Calu3 (cell line): ENCODE measurements at places on chromosomes 16 and 17. TPM values are rescaled to one million over a fixed set of nuclear protein-coding genes. Genes with fewer than 3 reads are reported as not detected.

DNA sequence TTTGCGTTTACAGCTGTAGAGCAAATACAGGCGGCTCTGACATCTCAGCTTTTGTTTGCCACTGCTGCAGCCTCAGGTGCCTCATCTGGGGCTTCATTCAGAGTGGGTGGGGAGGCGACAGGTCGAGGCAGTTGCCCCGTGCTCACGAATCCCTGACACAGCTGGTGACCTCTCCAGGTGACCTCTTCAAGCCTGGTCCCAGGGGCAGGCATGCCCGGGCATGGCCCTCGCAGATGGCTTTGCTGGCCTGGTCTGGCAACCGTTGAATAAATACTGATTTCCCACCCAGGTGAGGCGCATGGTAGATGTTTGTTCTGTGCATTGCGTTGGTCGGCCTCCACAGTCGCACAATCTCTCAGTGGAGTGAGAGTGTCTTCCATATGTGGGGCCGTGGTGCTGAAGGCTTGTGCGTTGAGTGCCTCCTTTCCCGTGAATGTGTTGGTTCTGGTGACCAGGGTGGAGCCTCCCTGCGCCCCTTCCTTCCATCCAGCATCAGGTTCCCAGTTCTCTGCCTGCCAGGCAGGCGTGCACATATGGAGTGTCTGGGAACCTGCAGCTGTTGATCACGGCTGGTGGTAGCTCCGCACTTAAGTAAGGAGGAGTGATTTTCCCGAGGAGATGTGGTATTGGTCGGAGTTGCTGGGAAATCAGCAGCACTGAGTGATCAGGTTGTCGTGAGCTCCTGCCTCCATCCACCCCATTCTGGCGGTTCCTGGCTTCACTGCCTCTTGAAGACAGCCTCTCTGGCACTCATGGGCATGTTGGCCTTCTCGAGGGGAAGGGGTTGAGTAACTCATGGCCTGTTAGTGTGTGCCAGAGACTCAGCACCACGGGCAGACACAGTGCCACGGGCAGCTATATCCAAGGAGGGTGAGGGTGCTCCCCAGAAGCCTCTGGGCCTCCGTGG is 149.7 kb downstream of the RPTOR start:
- DNase-seq, result no peak

DNA sequence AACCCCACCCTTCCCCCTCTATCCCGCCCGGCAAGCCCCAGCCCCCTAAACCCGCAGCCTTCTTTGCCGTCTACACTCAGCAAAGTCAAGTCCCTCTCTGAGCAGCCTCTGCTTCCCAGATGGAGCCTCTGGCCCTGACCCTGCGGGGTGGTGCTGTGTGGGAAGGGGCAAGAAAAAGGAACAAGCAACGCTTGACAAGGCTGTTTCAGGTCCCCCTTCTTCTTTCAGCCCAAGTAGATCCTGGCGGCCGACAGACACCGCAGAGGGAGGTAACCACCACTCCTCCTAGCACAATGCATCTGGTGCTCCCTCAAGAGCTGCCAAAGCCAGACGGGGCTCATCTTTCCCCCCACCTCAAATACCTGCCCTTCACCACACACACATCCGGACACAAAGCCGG is 178.3 kb downstream of the ENGASE start:
- DNase-seq, result no peak

DNA sequence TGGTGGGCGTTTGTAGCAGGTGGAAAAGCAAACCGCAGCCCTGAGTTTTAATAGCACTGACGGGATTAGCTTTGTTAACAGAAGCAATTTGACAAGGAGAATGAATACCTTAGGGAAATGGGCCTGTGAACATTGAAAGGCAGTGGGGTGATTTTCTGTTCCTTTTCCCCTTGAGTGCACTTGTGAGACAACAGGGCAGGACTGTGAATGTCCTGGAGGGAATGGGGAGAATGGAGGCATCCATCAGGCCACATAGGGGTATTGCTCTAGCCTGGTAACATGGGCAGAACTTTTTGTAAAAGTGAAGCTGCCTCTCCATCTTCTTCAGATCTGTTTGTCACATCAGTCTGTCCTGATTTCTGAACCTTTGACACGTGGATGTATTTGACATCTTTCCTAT is 26.2 kb downstream of the USP43 start:
- DNase-seq, result no peak

Gene DDX52
- 137 and 141 TPM in 2 replicates for total RNA-seq
